ENCODE measurements at places on chromosomes 4 and X.

DNA sequence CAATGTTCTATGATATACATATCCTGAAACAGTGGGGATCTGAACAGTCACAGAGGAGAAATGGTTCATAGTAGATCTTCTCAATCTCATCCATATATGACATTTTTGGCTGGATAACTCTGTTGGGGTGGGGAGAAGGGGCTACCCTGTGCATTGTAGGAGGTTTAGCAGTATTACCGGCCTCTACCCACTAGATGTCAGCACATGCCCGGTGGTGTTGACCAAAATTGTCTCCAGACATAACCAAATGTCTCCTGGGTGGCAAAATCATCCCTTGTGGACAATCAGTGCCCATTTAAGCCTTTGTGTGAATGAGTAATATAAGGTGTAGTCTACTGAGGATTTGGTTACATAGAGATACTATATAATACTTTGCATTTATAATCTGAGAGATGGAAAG, 89.9 kb downstream of the PLS3 start:
- no peak for DNase-seq

- no peak for DNase-seq
Measured at GRCh38 chr4:93029769-93030168, 726.0 kb downstream of the GRID2 start.

DNA sequence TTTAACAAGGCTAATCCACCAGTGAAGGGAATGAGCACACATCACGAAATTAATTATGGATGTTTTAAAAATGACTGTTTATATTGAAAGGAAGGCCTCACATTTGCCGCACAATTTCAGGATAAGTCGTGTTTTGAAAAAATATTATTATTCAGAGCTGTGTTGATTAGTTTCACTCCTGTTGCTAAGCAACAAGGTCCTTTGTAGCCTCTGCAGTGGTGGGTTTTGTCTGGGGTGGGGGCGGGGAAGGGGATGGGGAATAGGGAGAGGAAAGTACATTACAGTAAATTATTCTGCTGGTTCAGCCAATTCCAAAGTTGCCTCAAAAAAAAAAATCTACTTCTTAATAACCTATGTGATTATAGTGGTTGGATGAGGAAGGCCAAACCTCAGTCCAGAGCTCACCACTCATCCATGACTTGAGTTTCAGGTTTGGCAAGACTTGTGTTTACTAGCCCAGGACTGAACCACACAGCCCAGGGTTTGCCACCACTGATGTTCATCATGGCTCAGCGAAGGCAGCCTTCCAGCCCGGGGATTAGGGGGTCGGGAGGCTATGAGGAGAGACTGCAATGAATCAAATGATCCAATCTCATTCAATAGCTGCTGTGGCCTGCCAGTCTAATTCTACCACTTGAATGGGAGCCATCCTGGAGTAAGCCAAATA, 162.5 kb upstream of the ATP6AP2 start:
- no peak for DNase-seq

GRCh38 chr4:183342541-183343533, 20.6 kb upstream of the CLDN24 start:
- no peak for DNase-seq

DNA sequence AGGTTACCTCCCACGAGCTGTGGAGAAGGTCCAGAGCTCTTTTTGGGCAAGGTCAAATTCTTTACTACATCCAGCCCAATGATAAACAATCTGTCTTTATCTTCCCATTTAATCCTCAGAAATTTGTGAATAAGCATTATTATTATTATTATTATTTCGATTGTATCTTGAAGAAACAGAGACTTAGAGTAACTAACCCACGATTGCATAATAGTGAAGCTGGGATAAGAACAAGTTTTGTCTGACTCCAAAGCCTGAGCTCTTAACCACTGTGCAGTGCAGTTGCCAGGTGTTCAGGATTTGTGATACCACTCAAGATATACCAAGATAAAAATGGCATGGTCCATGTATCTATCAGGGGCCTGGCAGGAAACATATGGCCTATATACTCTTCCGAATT, 166.5 kb upstream of the LDB2 start:
- DNase-seq: no peak

DNA sequence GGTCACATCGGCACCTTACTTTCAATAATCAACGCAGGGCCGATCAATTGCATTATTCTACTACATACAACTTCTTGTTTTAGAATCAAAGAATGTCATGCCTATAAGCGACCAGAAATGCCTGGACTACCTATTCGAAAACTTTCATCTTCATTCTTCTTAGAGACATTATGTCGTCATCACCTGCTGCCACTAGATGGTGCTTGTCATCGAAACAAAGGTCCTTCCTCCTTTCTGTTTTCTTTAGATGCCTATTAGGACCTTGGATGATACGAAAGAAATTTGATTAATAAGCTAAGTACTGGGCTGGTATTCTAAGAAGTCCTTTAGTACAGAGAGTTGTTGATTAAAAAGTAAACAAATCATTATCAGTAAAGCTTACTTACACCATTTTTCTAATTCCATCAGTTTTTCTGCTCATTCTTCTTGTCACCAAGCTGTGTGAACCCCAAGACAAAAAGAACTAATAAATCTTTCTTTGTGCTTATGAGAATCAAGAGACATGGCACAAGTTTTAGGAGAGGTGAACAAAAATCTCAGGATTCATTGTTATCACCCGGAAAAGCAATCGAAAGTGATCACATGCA, 154.5 kb upstream of the SLC4A4 start:
- peak; percentile 26 for DNase-seq

Data from stimulated activated CD8-positive, alpha-beta memory T cell treated with anti-CD3 and anti-CD28 coated beads, Interleukin-4, amount 100 ng/mL, for 48 hours (primary cell).